Stimulated activated CD8-positive, alpha-beta memory T cell treated with anti-CD3 and anti-CD28 coated beads, Interleukin-2, amount 100 ng/mL, for 1 hour (primary cell): ENCODE measurements at places on chromosomes 11 and 22.

DNA sequence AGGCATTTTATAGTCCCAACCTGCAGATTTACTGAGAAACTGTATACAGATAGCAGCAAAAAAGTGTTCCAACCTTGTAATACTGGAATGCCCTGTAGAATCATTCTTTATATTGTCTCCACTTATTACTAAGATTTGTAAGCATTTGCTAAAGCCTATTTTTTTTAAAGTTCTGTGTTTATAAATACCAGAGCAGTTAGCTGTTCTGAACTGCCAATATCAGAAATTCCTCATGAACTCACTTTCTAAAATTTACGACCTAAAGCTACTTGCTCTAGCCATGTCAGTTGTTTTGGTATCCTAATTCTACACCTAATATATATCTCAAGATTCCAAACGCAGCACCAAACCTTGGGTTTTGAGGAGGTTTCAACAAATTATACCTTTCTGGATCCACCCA is 103.2 kb downstream of the C11orf65 start:
- no peak for DNase-seq

DNA sequence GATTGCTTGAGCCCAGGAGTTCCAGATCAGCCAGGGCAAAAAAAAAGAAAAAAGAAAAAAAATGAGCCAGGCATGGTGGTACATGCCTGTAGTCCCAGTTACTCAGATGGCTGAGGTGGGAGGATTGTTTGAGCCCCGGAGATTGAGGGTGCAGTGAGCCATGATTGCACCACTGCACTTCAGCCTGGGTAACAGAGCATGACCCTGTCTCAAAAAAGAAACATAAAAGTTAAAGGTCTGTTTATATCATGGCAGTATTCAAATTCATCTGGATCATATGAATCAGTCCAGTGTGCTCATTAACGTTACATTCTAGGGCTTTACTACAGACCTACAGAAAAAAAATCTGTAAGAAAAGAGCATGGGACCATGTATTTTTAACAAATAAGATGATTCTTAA is 13.9 kb downstream of the HSD17B12 start:
- DNase-seq, result no peak

DNA sequence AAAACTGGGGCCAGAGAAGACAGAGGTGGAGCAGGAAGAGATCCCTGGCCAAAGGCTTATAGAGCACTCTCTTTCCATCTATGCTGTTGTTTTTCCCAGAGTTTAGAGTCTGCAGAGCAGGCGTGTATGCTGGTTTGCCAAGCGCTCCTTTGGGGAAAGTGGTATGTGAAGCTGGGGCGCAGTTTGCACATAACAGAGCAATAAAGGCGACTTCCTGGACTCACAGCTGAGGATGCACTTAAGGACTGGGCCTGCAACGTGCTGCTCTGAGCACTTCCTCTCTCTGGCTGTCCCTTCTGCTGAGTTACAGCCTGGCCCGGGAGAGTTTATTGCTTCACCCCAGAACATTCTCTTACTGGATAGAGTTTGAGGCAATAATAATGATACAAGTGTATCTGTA is 41.7 kb downstream of the THAP12 start:
- DNase-seq, result no peak

DNA sequence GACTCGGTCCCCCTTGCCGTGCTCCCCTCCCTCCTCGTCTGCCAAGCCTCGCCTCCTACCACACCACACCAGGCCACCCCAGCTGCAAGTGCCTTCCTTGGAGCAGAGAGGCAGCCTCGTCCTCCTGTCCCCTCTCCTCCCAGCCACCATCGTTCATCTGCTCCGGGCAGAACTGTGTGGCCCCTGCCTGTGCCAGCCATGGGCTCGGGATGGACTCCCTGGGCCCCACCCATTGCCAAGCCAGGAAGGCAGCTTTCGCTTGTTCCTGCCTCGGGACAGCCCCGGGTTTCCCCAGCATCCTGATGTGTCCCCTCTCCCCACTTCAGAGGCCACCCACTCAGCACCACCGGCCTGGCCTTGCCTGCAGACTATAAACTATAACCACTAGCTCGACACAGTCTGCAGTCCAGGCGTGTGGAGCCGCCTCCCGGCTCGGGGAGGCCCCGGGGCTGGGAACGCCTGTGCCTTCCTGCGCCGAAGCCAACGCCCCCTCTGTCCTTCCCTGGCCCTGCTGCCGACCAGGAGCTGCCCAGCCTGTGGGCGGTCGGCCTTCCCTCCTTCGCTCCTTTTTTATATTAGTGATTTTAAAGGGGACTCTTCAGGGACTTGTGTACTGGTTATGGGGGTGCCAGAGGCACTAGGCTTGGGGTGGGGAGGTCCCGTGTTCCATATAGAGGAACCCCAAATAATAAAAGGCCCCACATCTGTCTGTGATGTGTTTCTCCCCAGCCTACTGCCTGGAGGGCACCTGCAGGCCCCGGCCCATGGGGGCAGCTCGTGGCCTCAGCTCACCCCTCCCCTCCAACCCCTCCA is 29.8 kb downstream of the CAPN1 start:
- DNase-seq, result no peak

DNA sequence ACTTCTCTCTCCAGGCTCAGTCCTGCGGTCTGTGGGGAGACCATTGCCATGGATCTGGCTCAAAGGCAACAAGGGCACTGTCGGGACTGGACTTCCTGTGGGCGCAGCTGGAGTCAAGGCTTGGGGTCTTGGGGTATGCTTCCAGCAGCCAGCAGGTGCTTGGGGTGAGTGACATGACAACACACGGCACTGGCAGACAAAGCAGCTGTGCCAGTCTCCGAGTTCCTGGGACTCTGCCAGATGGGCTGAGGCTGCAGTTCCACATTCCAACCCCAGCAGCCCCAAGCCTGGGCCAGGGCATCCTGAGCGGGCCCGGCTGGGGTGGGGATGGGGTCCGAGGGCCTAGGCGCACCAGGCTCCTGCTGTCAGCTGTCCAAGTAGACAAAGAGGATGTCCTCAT is 12.3 kb downstream of the GUCD1 start:
- no peak for DNase-seq

- DNase-seq, result no peak
Measured at GRCh38 chr22:35560366-35560765, 19.7 kb downstream of the RASD2 start.

GRCh38 chr11:119332111-119332765 is 2.1 kb upstream of the RNF26 start:
- no peak for DNase-seq

DNA sequence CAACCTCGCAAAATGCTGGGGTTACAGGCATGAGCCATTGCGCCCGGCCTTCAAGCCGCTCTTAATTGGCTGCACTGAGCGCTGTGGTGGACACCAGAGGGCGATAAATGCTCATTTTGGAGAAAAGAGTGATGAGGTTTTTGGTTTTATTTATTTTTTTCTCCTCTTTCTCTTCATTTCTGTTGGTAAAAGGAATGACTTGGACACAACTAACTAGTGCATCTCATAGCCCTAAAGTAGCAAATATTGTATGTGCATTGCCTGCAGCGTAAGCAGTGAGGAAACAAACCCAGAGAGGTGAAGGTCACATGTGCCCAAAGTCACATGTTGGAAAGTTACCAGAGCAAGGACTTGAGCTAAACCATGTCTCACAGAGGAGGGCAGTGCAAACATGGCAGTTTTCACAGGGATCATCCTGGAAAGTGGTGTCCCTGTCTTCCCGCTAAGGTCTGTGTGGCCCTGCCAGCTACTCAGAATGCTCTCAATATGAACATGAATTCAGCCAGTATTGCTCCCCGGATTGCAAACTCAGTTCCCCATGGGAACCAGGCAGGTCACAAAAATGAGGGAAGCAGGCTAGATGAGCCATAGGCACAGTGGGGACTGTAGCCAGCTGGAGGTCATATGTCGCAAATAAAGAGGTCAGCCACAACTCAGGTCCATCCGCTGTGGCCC is 8.6 kb upstream of the CD82 start:
- peak; percentile 27 for DNase-seq

DNA sequence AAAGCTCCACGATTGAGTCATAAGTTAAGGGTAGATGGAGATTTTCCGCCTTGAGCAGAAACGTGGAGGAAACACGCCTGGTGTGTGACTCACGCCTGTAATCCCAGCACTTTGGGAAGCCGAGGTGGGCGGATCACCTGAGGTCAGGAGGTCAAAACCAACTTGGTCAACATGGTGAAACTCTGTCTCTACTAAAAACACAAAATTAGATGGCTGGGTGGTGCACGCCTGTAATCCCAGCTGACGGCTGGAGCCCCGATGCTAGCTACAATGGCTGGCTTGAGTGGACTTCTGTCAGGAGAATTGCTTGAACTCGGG is 17.3 kb upstream of the DGCR8 start:
- no peak for DNase-seq

DNA sequence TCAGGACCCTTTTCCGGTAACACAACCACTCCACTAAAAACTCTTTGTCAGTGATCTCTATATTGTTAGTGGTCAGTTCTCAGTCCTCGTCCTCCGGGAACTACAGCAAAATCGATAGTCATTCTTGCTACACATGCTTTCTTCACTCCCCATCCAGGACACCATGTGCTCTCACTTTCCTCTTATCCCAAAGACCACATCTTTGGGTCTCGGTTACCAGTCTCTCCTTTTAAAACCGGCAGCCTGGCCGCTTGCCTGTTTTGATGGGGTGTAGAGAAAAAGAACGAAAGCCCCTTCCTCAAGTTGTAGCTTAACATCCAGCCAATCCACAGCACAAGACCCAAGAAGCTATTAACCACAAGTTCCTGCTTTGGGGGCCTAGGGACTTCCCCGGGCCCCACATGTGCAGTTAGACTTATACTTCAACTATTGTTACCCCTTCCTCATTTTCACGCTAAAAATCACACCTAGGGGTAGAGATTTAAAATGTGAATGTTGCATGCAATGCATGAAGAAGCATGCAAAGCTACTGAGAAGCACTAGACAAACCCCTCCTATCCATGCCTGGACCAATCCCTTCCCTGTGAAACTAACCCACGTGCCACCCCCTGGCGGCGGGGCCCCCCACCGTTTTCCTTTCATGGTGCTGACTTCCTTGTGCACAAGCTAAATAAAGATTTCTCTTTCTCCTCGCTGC is 1.5 kb upstream of the TOLLIP start:
- no peak for DNase-seq

- DNase-seq, result no peak
Measured at GRCh38 chr11:10744206-10744605, 6.8 kb upstream of the CTR9 start.

- DNase-seq, result no peak
Measured at GRCh38 chr11:127052404-127052803, 51.8 kb upstream of the KIRREL3 start.

DNA sequence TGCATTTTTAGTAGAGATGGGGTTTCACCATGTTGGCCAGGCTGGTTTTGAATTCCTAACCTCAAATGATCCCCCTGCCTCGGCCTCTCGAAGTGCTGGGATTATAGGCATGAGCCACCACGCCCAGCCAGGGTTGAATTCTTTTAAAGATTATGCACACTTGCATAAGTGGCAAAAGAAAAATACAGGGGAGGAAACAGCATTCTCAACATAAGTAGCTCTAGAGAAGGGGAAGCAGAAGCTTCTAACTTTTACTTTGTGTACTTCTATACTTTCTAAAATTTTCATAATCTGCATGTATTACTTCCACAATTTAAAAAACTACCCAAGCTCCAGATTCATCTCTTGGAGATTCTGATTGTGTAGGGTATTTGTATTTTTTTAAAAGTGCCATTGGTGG is 108.0 kb downstream of the SLC1A2 start:
- no peak for DNase-seq

GRCh38 chr11:60919320-60919719 is 4.9 kb upstream of the TMEM132A start:
- no peak for DNase-seq

- no peak for DNase-seq
Measured at GRCh38 chr22:22936180-22936914, 48.7 kb downstream of the IGLL5 start.

- DNase-seq, result no peak
Measured at GRCh38 chr22:24441406-24442351, 14.3 kb downstream of the ADORA2A start.

DNA sequence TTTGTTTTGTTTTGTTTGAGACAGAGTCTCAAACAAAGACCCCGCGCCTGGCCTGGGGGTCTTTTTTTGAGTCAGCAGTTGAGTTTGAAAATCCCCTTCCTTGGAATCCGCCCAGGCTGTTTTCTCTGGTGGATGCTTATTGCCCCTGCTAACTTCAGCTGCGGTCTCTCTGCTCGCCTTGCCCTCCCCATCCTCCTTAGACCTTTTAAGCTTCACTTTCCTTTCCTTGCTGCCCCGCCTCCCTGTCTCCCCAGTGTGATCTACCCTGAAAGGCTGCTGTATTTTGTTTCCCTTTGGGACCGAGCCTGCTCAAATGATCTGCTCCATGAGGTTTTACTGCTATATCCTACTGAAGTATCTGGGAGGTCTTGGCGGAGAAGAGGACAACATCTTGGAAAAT is 2.5 kb downstream of the USP18 start:
- no peak for DNase-seq

- no peak for DNase-seq
Measured at GRCh38 chr11:74204701-74205100, 33.6 kb downstream of the PPME1 start.

DNA sequence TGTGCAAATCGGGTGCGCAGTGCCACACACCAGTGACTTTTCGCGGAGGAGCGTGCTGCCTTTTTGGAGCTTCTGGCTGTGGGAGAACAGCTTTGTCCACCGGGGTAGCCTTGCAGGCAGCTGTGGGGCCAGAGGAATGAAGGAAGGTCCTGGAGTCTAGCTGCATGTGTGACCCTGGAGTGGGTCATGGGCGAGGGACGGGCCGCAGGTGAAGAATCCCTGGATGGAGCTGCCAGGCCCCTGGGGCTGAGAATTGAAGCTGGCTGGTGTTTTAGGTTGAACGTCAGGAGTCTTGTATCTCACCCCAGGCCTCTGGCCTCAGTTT is 8.6 kb downstream of the CCND1 start:
- no peak for DNase-seq

DNA sequence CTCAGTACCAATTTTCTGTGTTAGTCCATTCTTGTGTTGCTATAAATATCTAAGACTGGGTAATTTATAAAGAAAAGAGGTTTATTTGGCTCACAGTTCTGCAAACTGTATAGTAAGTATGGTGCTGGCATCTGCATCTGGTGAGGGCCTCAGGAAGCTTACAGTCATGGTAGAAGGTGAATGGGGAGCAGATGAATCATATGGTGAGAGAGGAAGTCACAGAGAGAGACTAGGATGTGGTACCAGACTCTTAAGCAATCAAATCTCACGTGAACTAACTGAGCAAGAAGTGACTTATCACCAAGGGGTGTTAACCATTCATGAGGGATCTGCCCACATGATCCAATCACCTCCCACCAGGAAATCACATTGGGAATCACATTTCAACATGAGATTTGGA is 60.8 kb upstream of the ZBED5 start:
- no peak for DNase-seq

DNA sequence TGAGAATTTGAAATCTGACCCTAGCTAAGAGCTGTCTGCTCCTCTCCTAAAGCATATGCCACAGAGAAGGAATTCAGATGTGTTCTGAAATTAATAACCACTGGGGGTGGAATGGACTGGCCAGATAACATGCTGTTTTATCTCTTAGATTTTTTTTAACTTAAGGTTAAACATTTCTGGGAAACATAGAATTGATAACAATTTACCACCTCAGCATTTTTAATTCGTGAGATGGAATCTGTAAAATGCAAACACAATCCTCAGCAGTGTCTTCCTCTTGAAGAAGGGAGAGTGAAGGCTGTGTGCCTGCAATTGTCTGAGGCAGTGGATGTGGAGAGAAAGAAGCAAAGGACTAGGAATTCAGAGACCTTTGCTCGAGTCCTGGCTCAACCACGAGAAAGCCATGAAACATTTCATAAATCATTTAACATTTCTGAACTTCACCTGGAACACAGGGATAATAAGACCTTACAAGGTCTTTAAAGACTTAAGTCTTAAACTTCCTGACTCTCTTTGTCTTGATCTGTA is at the start of gene SLC5A12:
Gene SLC5A12 (minus strand): TSS at position 113 of the 528 bp plus-strand sequence. CDS start 346 bp downstream, outside the sequence.
- no peak for DNase-seq
